ENCODE measurements at places on chromosomes 12 and 14.

- no peak for DNase-seq
These were observed 12.5 kb downstream of the EGLN3 start for GRCh38 chr14:33938131-33938949.

DNA sequence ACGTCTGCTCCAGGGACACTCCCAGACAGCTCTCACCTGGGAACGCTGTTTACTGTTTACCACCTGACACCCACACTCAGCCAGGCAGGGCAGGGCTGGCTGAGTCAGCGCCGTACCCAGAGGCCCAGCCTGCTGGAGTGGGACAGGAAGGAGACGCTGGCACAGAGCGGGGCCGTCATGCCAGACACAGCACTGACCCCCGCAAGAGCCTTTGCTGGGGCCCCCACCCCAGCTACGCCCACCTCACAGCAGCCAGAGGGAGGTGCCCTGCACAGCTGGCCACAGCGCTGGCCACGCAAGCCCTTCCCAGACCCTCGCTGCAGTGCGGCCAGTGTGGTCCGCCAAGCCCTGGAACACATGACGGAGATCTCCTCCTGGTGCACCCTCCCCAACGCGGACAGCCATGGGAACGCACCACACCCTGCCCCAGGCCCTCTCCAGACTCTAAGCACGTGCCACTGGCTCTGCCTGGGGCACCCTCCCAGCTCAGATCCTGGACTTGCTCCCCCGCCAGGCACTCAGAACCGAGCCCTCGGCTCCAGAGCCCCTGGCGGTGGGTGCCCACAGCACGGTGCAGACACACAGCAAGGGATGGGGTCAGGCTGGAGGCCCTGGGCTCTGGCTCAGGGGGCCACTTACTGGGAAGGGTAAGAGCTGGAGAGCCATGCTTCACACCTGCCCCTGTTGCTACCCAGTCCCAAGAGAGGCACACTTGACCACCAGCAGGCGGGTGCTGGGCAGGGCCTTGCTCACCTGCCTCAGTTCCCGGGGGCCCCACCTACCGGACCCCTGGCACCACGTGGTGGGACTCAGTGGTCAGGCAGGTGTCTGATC lies 5.7 kb downstream of the AHNAK2 start:
- DNase-seq: peak; percentile 46

- DNase-seq: peak; percentile 19
These were observed 35.4 kb downstream of the DLK1 start for GRCh38 chr14:100762089-100762515.

GRCh38 chr12:68617160-68617926 lies 6.6 kb downstream of the RAP1B start:
- peak; percentile 71 for DNase-seq

GRCh38 chr12:71216725-71217579 lies 59.2 kb upstream of the TSPAN8 start:
- peak; percentile 17 for DNase-seq

DNA sequence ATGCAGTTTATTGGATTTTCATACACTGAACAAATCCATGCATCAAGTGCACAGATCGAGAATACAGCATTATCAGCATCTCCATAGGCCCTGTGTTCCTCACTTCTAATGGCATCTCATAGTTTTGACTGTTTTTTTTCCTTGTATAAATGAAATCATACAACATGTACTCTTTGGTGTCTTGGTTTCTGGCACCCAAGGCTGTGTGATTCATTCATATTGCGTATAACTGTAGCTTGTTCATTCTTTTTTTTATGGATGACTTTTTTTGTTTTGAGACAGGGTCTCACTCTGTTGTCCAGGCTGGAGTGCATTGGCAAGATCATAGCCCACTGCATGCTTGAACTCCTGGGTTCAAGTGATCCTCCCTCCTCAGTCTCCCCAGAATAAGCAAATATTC lies 14.3 kb downstream of the RASSF8 start:
- peak; percentile 79 for DNase-seq

- DNase-seq: no peak
These were observed 91.9 kb downstream of the DPF3 start for GRCh38 chr14:72801836-72802587.

GRCh38 chr12:65938807-65939206 lies 114.5 kb downstream of the HMGA2 start:
- no peak for DNase-seq

DNA sequence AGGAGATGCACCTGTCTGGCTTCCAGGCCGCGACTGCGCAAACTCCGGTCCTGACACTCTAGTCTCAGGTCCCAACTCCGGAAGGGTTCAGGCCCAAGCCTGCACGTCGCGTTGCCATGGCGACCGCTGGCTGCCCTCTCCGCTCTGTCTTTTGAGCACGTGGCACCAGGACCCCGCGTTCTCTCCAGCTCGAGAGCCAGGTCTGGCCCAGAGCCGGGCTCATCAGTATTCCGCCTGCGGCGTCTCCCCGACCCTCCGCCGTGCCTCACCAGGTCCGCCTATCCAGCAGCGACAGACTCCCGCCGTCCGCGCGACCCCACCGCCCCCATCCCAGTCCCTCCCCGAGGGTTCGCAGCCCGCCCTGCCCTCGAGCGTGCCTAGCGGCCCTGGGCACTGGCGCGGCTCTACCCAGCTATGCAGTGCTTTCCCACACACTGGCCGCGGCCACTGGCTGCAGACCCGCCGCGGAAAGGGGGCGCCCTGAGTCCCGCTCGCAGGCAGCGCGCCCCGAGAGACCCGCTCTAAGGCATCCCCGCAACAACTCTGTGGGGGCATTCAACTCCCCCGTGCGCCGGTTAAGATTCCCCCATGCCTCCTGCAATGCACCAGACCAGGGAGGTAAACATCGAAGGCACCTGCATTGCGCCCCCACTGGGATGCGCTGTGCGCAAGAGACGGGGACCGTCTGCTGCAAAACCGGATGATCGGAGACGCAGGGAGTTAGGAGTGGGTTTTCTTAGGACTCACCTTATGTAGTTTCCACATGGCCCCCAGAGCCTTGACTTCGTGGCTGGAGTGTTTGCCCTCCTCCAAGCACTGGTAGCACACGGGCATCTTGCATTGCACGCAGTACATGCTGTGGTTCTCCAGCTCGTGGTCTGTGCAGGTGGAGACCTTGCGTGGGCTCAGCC lies 1.3 kb downstream of the TRIM9 start:
- no peak for DNase-seq

GRCh38 chr14:74965486-74966153 lies 10.2 kb upstream of the PGF start:
- peak; percentile 42 for DNase-seq

DNA sequence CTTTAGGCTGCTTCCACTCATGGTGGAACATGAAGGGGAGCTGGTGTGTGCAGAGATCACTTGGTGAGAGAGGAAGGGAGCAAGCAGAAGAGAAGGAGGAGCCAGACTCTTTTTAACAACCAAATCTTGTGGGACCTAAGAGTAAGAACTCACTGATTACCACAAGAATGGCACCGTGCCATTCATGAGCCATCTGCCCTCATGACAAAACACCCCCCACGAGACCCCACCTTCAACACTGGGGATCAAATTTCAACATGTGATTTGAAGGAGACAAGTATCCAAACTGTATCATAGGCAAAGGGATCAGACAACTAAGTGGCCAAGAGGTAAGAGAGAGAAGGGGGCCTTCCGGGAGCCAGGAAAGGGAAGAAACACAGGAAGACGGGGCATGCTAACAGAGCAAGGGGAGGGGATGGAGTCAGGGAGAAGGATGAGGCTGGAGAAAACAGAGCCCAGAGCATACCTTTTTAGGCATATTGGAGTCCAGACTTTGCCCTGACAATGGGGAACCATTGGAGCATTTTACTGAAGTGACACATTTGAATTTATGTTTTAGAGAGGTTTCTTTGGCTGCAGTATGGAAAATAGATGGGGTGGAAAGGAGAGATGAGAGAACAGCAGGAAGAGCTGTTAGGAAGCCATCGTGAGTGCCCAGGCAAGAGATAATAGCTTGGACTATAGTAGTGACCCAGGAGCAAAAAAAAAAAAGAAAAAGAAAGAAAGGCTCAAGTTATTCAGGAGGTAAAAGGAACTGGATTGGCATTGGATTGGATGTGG lies 204.4 kb upstream of the NUDT4 start:
- DNase-seq: peak; percentile 60
